ENCODE measurements at places on chromosomes 4 and X.

DNA sequence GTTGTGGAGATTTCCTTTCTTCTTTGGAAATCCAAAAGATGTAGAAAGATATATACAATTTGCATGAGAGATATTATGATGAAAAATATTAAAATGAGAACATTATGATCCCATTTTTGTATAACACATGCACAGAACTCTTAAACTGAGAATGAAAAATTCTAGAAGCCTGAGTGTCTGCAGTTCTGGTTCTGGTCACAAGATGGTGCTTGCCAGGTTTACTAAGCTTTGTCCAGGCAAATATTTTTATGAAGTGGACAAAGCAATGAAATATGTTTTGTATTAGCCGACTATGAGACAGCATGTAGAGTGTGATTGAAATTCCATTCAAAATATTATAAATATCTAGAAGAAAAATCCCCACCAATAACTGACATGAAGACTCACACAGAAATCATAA, 2.2 kb downstream of the PWWP3B start:
- no peak for DNase-seq

GRCh38 chrX:24703185-24703494, 9.4 kb downstream of the POLA1 start:
- DNase-seq: no peak

GRCh38 chr4:104693601-104694201, 199.0 kb upstream of the CXXC4 start:
- DNase-seq: no peak

DNA sequence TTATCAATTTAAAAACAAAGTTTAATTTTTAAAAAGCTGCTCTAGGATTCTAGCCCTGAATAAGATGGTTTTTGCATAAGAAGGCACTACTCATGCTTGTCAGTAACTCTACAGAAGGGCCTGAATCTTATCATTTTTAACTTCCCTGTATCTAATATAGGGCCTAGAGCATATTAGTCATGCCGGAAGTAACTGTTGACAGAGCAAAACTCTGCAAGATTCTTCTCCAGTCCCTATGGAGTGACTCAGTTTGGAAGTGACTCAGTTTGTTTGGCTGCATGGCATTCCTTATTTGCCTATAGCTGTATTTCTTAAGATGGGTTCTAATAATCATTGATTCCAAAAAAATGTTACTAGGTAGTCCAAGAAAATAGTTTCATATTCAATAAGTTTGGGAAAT, 431.8 kb upstream of the HTR2C start:
- DNase-seq: no peak

- no peak for DNase-seq
Observed at GRCh38 chr4:4867375-4868039, 8.0 kb downstream of the MSX1 start.

Measured in T47D (cell line).